Fibroblast of villous mesenchyme (primary cell): ENCODE measurements at places on chromosomes 12 and 14.

DNA sequence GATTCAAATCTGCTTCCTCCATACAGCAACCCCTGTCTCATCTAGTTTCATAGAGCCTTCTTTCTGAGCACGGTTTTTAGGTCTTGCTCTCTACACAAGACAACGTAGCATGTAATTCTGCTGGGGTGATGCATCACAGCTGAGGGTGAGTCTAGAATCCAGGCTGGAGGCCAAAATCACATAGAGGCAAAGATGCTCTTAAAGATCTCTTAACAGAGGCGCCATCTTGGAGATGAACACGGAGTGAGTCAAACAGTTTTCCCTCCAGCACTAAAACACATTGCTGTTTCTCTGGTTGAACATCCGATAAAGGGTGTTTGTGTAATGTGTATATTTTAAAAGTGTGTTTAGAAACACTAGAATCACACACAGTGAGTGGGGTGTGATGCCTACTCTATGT is 78.9 kb downstream of the NOS1 start:
- no peak for DNase-seq

- DNase-seq: no peak
Observed at GRCh38 chr14:68853749-68854148, 60.9 kb upstream of the ZFP36L1 start.

- DNase-seq: peak; percentile 2
Observed at GRCh38 chr12:59382282-59383078, 213.3 kb upstream of the SLC16A7 start.

- peak; percentile 85 for DNase-seq
Observed at GRCh38 chr14:51540364-51540763, 111.3 kb upstream of the FRMD6 start.

GRCh38 chr14:25111061-25111601 is 61.2 kb upstream of the STXBP6 start:
- peak; percentile 97 for DNase-seq

DNA sequence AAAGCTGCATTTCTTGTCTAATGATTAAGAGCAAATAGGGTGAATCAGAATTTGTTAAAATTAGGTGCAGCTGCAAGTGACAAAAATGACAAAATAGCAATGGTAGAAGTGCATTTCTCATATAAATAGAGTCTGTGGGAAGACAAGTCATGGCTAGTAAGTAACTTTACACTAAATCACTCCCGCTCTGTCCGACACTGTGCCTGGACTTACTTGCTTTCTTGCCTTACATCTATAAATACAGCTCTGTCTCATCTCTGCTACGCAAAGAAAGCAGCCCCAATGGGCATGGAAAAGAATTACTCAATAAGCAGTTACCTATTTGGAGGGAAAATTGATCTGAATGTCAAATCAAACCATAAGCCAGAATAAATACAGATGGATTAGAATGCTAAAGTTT is 245.4 kb upstream of the KRR1 start:
- no peak for DNase-seq

DNA sequence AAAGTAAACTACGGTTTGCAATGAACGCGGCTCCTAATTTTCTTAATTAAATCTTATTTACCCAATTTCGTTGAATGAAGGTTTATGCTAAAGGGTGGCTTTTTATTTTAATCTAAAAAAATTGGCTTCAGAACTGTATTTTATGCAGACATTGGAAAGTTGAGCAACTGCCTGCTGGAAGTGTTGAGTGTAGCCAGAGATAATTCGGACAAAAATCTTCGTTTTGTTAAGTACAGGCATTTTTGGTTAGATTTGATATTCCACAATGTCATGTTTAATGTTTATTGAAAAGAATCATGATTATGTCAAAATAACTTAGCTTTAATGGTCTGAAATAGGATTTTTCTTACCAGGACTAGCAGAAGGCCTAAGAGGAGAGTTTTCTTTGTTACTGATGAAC is 875 bp downstream of the IRAK3 start:
- no peak for DNase-seq

DNA sequence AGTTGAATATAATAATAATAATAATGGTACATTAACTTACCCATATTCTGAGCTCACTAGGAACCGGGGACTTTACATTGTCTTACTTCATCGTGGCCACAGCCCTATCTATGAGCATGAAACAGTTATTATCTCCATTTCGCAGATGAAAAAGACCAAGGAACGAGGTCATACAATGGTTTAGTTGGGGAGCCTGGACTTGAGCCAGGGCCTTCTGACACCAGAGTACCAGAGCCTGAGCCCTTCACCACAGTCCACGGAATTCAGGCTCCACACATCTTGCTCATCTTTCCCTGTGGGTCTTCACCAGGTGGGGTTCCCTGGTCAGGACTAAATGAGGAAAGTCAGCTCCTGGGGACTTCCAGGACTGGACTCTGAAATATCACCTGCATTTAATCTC is 31.3 kb upstream of the CMKLR1 start:
- DNase-seq: no peak

DNA sequence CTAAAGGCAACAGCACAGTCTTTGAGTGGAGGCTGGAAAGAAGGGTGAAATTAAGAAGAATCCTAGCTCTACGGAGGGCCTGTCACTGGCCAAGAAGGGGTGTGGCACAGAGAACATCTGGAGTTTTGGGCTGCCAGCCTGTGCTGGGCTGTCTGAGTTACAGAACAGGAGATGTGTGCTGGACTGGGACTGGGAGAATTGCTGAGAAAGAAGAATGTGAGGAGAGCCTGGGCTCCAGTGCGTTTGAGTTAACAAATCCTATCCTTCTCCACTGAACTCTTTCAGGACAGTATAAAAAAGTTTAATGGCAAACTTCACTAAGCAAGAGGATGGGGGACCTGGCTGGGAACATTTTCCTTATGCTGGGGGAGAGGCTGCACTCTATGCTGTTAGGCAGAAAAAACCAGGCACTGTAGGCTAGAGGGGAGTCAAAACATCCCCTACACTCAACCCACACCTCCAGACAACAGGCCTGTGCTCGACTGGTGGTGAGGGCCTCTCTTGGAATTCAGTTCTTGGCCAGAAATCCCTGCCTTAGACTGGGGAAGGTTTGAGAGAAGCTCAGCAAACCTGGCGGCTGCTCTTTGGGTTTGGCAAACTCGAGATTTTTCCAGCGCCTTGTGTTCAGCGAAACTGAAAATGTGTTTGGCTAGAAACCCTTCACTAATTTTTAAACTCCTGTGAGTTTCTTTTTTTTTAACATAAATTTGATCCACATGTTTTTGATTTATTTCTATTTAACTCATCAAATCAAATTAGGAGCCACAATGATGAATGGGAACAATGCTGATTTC is 217.3 kb downstream of the MON2 start:
- peak; percentile 41 for DNase-seq

DNA sequence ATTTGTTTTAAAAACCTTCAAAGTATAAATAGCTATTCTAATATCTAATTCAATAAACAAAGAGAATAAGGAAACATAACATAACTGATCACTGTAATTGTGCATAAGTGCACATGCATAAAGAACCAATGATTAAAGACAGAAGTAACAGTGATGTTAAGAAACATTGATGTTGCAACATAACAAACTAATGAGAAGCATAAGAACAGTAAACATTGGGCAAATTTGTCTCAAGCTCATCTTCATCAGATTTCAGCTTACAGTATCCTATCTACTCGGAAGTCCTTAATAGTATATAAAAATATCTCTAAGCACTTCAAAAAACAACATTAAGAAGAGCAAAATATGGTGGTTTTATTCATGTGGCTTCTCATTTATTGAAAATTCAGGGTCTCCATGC is 97.6 kb downstream of the GARIN6 start:
- no peak for DNase-seq

GRCh38 chr12:78062786-78063185 is 232.1 kb downstream of the NAV3 start:
- peak; percentile 48 for DNase-seq

DNA sequence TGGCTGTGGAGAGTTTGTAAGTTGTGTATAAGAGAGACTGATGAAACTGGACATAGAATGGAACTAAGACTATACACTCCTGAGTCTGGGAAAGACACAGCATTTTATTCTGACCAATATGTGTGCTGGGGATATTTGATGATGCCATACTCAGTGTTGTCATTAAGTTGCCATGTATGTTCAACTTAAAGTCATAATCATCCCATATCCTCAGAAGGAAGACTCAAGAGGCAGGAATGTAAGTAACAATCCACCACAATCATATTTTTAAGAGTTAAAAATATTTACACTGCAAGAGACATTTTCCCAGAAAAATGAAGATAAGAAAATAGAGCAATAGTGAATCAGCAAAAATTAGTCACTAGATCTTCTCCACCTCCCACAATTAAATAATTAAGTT is 120.1 kb downstream of the MDGA2 start:
- DNase-seq: no peak

DNA sequence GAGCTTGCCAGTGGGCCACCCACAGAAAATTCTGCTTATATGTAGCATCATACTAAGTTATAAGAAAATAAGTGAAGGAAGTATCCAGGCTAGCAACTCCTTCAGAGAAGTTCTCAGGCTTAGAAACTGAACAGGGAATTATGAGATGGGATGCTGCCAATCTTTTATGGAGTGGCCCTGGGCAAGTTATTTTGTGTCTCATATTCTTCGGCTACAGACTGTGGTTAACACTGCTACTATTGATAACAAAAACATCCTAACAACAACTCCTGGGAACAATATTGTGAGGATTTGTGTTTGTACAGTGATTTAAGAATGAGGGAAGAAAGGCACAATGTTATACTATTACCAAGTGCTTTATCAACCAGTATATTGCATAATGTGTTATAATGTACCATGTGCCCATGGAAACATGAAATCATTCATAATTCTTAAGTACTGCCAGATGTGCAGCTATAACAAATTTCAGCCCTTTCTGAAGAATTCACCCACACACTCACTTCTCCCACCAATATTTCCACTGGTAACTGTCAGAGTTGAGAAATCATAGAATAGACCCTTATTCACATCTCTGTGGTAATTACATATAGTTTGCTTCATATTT is 113.3 kb upstream of the SOX5 start:
- peak; percentile 36 for DNase-seq

- DNase-seq: no peak
Observed at GRCh38 chr14:44530475-44530874, 23.4 kb upstream of the FSCB start.

DNA sequence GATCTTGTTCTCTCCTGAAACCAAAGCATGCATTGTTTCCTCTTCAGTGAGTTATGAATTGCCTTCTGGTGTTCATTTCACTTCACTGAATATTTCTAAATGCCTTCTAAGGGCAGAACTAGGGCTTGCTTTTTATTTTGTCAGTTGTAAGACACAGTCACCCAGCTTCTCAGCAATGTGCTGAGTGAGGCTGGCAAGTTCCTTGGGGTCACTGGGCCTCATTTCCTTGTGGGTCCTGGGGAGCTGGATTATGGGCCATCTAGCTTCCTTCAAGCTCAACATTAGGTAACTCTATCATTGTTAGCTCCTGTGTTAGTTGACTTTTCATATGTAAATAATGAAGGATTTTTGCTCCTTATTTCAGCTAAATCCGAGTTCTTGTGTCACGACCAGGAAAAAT is 13.8 kb downstream of the ASCL4 start:
- DNase-seq: no peak

DNA sequence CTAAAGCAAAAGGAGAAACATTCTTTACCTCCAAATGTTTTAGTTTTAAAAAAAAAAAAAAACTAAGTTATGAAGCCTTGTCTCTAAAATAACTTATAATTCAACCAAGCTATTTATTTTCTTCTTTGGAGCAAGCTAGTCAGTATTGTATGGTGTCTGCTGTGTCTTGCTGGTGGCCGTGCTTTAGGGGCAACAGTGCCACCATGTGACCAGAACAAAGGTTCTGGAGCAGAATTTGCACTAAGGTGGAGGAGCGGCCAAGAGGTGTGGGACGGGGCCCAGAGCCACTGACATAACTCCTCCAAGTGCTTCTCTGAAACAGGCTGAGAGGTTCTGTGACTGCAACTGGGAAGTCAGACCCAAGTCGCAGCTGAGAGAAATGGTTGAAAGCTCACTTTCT is 4.5 kb downstream of the FICD start:
- no peak for DNase-seq

DNA sequence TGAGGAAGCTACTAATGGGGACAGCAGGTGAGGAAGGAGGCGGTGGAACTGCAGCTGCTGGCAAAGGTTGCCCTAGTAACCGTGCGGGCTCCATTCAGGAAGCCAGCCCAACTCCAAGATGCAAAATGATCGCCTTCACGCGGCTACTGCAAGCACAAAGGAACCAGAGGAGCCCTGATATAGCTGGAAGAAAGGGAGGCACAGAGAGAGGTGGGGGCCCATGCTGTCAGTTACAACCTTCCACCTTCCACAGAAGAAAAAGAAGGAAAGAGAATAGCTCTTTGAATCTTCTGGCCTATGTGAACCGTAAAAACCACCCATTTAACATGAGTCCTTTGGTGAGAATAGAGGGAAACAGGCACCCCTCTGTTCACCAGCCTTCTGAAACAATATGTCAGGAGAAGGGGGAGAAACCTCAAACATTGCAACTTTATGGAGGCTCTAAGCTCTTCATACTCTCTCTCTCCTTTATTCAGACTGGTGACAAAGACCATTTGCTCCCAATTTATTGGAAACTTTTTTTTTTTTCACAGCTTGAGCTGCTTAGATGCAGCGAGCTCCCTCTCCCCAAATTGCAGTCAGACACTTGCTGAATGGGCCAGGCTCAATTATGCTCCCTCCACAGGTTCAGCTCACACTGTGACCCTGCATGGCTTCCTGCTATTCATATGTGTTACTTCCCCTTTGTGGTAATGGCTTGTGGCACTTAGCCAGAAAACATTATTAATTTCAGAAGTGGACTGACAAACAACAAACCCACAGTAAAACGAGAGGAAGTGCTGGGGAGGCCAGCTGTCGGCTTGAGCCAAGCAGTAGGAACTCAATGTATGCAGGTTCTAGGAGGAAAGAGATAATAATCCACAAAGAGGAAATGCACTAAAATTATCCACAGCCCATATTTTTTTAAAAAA is 6.2 kb downstream of the DUSP6 start:
- peak; percentile 80 for DNase-seq

DNA sequence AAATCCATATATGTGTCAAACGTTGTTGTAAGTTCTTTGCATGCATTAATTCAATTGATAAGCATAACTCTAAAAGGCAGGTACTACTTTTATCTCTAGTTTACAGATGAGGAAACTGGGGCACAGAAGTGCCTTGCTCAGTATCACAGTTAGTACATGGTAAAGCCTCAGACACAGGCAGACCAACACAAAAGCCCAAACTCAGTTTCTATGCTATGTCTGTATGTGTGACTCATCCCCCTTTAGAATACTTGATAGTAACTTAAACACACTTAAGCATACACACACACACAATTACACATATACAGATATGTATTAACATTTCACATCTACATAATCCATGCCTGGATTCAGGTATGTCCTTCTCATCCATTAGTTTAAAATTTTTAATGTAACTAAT is 88.0 kb downstream of the EPS8 start:
- DNase-seq: peak; percentile 71
